ENCODE measurements at places on chromosomes 6 and 20.

GRCh38 chr20:51132279-51132678 is 109.4 kb upstream of the KCNG1 start:
- DNase-seq, result no peak

DNA sequence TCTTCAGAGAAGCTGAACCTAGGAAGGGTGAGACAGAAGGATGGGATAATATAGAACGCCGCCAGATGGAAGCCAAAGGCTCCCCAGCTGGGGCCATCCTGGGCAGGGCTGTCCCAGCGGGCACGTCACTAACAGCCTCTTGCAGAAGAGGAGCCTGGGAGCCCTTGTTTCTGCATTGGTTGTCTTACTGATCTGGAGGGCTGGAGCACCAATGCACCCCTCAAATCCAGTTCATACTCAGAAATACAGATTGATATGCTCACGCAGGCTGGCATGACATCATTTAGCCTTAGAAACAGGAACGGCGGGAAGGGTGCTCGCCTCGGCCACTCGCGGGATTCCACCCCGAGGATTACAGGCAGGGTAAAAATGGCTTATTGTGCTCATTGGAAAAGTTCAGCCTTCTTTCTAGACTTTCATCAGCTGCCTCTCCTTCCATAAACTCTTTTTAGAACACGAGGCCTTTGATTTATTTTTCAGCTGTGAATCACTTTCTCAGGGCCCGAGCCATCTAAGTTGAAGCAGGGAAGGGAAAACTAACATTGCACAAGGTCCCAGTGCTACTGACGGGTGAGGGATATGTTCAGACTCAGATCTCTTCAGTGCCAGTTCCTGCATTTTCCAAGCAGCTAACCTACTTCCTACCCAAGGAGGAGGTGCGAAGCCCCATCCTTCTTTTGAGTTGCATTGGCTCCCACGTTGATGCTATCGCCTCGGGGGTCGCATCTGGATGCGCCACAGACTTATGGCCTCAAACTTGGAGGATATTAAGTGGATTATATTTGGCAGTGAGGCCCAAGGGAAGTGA is 82.3 kb downstream of the GMPR start:
- DNase-seq, result no peak

GRCh38 chr6:45021676-45022075 is 306.5 kb upstream of the RUNX2 start:
- no peak for DNase-seq

- DNase-seq, result no peak
These were observed 64.8 kb upstream of the BEND6 start for GRCh38 chr6:56890066-56890465.

- no peak for DNase-seq
These were observed 16.0 kb downstream of the CDH4 start for GRCh38 chr20:61268024-61268423.

- no peak for DNase-seq
These were observed 53.3 kb downstream of the APCDD1L start for GRCh38 chr20:58461899-58462298.

GRCh38 chr6:157462956-157463742 is 82.2 kb downstream of the ZDHHC14 start:
- DNase-seq, result no peak

- DNase-seq, result no peak
These were observed 173.6 kb downstream of the CDKAL1 start for GRCh38 chr6:20707870-20708269.

DNA sequence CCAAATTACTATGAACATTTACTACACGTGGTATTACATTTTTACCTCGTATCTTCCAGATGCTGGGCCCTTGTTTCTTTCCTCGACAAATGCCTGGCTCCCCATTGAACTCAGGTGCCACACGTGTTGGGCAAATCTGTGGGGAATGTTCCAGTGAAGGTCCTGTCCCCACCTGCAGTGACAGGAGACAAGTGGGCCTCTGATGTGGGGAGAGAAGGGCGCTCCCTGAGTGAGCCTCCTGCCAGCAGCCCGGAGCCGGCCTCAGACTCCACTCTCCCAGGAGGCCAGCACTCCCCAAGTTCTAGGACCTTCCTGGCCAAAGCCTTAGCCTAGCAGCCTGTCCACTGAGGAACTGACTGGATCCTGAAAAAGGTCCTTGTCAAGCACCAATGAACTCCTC is 21.7 kb upstream of the SCML4 start:
- no peak for DNase-seq

- DNase-seq, result no peak
These were observed 38.4 kb downstream of the VSTM2L start for GRCh38 chr20:37941332-37941731.

- DNase-seq, result no peak
These were observed 117.2 kb upstream of the RALGAPA2 start for GRCh38 chr20:20829681-20830080.

DNA sequence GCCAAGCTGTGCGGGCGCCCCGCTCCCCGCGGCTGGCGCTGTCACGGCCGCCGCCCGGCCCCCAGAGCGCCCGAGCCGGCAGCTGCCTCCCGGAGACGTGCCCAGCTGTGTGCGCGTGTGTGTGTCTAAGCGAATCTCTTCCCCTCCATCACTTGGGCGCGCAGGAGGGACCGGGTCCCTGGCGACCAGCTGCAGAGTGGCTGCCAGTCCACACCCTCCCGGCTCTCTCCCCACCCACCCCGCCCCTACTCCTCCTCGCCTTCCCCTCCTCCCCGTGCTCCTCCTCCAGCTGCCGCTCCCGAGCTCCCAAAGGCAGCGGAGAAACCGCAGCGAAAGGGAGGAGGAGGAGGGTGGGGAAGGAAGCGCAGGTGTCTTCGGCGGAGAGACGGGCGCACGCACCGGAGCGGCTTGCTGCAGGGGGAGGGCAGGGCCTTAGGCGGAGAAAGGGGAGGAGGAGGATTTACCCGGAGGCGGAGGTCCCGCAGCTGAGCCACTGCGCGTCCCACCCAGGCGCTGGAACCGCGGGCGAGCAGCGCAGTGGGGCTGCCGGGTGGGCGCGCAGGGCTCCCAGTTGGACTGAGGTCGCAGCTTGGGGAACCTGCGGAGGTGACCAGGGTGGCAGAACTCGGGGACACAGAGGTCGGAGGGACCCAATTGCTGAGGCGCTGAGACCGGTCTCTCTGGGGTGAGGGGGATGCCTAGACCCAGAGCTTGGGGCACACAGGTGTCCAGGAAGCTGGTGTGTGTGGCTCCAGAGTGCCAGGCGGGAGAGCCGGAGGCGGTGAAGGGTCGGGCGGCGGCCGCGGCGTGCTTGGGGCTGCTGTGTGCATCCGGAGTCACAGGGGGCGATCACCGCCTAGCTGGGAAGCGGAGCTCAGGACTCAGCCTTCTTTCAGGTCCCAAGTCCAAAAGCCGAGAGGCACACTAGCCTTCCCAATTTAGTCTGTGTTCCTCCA is at the start of gene HS3ST5:
TSS of gene HS3ST5 (minus strand) at position 198 of the 956 bp plus-strand sequence. CDS start 280,178 bp downstream, outside the sequence.
- no peak for DNase-seq

DNA sequence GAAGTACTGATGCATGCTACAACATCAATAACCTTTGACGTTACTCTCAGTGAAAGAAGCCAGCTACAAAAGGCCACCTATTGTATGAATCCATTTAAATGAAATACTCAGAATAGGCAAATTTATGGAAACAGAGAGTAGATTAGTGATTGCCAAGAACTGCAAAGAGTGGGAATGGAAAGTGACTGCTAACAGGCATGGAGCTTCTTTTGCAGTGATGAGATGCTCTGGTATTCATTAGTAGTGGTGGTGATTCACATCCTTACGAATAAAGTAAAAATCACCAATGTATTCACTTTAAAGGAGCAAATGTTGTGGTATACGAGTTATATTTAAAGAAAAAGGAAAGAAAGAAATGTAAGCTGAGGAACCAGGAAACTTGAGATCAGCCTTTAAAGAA is 126.8 kb upstream of the SAMD5 start:
- DNase-seq, result no peak

- DNase-seq, result no peak
These were observed 121.2 kb downstream of the GFRAL start for GRCh38 chr6:55448451-55448850.

DNA sequence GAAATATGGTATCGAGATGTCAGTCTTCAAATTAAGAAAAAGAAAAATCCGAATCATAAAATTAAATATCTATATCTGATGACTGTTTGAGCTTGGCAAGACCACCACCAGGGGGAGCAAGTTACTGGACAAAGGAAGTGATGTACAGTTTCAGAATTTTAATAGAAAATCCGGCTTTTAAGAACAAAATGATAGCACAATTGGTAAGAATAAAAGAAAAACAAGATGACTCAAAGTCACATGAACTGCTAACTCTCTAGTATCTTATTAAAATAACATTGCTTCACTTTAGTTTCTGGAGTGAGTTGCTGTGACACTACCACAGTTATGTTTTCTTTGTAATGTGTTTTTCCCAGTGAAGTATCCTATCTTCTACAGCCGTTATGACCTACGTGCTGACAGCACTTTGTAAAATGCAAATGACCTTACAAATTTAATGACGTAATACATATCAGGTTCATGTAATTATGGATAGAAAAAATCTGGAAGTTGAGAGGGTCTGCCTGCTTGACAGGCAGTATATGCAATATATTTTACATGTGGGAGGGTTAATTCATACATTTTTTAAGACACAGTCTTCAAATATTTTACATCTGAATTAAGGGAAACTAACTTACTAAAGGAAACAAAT is 405.3 kb upstream of the HS3ST5 start:
- DNase-seq, result no peak

DNA sequence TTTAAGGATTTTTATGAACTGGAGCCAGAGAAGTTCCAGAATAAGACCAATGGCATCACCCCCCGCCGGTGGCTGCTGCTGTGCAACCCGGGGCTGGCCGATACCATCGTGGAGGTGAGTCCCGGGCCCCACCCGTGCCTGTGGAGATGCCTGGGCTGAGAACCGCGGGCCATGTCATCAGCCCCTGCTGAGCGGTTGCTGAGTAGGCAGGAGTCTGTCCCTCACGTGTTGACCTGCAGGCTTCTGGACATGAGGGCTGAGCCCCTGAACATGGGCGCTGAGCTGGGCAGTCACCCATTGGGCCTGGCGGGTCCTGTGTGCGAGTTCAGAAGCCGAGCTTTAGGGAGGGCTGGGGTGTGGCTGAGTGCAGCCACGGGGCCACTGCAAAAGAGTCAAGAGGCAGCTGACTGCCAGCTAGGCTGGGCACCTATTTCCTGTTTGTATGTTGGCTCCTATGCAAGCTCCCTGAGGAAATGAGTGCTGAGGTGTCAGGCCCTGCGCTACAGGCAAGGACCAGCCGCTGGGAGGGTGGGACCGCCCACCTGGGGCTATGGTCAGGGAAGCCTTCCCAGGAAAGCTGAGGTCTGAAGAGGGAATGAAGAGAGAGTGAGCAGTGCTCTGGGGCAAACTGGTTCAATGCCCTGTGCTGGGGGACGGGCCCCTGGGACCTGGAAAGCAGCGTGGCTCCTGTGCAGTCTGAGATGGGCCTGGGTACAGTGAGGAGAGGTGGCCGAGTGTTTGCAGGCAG is 34.3 kb downstream of the PYGB start:
- no peak for DNase-seq

- no peak for DNase-seq
These were observed 24.7 kb upstream of the CNKSR3 start for GRCh38 chr6:154535147-154535546.

GRCh38 chr6:55511122-55511800 is 67.7 kb downstream of the HMGCLL1 start:
- DNase-seq, result no peak

DNA sequence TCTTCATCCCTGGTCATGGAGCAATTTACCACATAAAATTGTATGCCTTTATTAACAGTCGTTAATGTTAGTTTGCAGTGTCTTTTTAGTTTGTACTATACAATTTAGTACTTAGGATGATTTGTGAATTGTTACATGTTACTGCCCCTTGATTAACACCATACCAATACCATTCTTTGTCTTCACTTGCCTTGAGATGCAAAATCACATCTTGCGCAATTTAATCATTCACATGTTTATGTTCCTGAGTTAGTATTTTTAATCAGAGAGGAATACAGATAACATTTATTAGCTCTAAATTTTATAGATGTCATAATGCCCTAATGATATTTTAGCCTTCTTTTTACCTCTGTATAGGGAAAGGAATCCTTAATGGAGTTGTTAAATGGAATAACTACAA is 114.1 kb downstream of the SCAF8 start:
- DNase-seq, result no peak

GRCh38 chr6:167393731-167394130 is 68.8 kb downstream of the TTLL2 start:
- no peak for DNase-seq

- no peak for DNase-seq
These were observed 314.0 kb downstream of the BMP7 start for GRCh38 chr20:56952258-56953047.

GRCh38 chr6:21161707-21162106 is 431.8 kb upstream of the SOX4 start:
- DNase-seq, result no peak

DNA sequence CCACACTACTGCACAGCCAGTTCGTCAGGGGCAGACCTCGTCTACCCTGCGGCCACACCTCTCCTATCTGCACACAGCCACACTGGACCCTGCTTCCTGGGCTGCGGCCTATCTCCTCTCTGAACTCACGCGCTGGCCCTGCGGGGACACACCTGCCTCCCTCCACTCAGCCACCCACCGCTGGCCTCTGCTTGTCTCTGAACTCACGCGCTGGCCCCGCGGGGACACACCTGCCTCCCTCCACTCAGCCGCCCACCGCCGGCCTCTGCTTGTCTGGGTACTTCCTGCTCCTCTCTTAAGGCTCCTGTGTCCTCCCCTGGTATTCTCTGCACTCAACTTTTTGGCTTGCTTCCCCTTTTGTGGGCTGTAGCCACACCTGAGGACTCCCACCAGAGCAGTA is 52.3 kb downstream of the HUS1B start:
- no peak for DNase-seq

DNA sequence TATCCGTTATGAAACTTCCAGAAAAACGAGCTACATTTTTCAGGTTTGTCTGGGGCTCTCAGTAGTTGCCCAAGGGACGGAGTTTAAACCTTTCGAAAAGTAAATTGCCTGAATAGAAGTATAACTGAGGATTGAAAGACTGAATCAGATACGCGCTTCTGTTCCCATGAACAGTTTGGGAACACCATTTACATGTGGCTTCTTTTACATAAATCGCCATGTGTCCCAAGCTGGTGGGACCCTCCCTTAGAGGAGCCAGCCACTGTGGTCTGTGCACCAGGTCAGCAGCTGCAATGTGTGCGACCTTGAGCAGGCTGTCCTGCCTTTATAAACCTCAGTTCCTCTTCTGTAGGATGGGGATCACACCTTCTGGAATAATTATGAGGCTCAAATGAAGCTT is 11.0 kb downstream of the ENTPD6 start:
- no peak for DNase-seq

GRCh38 chr20:23152308-23152892 is 66.3 kb upstream of the CD93 start:
- DNase-seq, result no peak

DNA sequence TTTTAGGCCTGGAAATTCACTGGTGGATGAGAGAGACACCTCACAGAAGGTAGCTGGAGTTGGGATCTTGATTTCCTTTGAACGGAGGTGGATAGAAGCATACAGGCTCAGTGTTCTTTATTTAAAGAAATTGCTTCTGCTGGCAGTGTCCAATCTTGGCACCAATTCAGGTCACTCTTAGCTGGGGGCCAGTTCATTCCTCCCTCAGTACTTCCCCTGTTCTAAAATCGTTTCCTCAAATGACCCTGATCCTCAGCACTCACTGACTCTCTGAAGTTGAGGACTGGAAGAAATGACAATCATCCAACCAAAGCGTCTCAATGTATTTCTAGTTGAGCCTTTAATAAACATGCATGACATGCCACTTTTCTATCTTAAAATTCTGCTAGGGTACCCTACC is 472.5 kb upstream of the BTBD3 start:
- no peak for DNase-seq

- DNase-seq, result no peak
These were observed 40.1 kb downstream of the ADGRG6 start for GRCh38 chr6:142341855-142342330.
